ENCODE measurements at places on chromosomes 16 and 17.

GRCh38 chr16:1706386-1707192, 594 bp downstream of the MAPK8IP3 start:
- DNase-seq = no peak

DNA sequence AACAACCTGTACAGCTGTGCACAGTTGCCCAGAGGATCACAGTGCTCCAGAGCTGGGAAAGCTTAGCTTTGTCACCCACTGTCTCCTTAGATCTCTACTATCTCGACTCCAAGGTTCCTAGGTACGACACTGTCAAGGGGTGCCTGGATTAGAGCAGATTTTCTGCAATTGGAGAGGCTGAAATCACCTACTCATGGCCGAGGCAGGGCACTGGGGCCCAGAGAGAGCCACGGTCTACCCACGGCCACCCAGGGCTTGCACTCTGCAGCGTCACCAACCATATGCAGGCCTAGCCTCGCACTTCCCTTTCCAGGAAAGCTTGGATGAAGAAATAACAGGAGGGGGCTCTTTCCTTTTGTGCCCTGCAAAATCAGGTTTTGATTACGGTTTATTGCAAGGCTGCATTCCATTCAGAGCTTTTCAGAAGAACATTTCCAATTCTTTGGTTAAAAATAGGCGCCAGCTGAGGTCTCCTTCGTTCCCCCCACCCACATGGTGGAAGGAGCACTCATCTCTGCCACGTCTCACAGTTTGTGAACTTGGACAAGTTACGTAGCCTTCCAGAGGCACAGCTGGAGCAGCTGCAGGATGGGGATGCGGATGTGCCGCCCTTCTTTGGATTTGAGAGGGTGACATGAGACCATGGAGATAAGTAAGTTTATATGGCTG, 80.0 kb downstream of the IRX5 start:
- DNase-seq = no peak

DNA sequence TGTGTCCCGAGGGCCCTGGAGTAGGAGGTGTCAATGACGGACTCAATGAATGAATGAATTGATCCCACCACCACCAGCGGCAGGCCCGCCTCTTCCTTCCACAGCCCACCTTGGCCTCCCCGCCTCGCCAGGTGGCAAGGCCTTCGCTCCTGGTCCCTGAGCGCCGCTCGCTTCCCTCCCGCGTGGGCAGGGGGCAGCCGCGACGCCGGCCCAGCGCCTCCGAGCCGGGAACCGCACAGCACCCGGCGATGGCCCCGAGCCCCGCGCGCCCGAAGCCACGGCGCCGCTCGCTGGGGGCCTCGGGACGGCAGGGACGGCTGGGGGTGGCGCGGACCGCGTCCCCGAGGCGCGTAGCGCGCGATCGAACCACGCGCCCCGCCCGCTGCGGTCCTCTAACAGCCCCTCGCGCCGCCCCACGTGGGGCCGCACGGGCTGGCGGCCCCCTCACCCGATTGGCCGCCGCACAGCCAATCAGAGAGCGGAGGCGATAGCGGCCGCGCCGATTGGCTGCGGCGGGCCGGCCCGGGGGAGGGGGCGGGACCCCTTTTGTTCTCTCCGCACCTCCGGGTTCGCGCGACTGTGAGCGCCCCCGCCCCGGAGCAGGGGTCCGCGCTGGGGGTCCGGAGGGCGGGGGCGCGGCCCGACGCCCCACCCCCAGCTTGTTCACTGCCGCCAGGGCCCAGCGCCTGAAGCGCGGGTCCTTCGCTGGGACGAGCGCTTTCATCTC, 31.4 kb downstream of the ACTG1 start:
- DNase-seq = peak; percentile 87

DNA sequence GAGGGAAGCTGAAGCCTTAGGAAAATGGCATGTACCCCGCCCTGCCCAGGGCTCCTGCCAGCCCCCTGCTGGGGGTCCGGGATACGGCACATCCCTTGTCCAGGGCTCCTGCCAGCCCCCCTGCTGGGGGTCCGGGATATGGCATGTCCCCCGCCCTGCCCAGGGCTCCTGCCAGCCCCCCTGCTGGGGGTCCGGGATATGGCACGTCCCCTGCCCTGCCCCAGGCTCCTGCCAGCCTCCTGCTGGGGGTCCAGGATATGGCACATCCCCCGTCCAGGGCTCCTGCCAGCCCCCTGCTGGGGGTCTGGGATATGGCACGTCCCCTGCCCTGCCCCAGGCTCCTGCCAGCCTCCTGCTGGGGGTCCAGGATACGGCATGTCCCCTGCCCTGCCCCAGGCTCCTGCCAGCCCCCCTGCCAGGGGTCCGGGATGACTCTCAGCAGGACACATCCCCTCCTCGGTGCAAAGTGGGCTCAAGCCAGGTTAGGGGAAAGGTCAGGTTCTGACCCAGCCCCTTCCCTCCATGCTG, 43.2 kb downstream of the RPH3AL start:
- no peak for DNase-seq

DNA sequence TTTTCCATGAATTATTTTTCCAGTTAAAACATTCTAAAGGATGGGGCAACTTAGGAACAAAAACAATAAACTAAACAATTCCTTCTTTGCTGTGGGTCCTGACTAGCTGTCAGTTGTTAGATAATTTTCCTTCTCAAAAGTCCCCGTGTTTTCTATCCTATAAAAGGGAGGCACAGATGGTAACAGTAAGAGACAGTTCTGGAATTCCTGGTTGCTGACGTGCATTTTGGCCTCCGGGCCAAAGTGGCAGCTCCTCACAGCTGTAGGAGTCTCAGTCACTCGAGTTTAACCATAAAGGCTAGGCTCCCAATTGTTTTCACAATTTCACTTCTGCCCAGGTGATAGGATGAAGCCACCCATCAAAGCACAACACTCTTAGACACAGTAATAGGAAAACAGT, 77.0 kb upstream of the ZNF423 start:
- DNase-seq = no peak

DNA sequence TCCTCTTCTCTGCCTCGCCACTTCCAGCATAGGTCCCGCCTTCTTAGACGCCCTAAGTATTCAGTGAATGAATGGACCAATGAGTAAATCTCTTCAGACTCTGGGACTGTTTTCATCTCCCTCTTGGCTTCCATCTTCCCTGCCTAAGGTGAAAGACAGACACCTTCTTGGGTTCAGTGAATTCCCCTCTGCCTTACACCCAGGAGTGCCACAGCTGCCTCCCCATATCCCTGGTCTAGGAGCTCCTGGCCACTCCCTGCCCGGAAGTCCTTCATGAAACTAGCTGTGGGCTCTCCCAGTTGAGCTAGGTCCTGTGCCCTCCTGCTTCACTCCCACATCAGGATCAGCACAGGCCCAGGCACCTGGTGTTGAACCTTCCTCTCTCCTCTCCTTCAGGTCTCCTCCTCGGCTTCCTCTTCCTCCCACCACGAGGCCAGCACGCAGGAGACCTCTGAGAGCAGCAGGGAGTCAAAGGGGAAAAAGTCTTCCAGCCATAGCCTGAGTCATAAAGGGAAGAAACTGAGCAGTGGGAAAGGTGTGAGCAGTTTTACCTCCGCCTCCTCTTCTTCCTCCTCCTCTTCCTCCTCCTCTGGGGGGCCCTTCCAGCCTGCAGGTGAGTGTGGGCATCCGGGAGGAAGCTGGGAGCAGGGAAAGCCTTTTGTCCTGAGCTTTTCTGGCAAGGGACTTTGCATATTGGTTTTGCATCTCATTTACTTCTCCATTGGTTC, 10.3 kb downstream of the MLLT6 start:
- DNase-seq = no peak

DNA sequence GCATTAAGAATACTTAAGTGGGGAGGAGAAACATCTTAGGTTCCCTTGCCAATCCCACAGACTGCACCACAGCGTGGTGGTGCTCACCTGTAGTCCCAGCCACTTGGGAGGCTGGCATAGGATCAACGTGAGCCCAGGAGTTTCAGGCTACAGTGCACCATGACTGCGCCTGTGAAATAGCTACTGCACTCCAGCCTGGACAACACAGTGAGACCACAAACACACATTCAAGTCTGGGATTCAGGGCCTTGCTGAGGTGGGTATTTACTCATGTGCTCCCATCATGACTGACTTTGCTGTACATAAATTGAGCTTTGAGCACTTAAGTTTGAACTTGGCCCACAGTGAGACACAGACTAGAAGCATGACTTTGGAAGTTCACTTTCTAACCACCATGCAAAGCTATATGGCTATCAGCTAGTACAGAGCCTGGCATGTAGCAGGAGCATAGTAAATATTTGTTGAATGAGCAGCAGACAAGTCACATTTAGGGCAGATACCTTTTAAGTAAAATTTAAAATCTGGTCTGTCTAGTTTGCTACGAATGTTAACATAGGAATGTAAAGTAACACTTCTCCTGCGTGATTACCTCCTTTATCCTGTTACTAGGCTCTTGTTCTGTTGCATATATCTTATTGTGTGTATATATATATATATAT, 33.5 kb downstream of the CEP95 start:
- no peak for DNase-seq

DNA sequence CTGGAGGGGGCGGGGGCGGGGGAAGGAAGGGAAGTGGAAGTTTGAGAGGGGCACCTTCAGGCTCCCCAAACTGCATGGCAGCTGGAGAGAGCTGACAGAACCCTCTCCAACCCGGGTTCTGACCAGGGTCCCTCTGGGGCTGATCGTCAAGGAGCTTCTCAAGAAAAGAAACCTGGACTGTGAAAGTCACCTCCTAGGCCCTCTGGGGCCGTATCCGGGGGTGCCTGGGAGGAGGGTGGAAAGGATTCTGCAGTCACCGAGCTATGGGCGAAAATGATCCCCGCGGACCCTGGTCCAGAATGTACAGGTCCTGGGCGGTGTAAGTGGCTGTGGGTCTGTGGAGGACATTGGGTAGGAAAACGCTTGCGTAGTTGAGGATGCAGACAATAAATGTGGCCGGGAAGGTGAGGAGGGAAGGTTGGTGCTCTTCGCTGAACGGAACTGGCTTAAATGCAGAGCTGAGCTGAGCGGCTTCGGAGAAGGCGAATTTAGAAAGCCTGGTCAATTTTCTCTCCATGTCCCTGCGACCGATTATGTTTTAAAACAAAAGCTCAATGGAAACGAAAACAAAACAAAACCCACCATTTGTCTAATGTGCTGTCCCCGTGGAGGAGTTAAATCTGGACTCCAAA, 3.6 kb upstream of the LHX1 start:
- DNase-seq = no peak

DNA sequence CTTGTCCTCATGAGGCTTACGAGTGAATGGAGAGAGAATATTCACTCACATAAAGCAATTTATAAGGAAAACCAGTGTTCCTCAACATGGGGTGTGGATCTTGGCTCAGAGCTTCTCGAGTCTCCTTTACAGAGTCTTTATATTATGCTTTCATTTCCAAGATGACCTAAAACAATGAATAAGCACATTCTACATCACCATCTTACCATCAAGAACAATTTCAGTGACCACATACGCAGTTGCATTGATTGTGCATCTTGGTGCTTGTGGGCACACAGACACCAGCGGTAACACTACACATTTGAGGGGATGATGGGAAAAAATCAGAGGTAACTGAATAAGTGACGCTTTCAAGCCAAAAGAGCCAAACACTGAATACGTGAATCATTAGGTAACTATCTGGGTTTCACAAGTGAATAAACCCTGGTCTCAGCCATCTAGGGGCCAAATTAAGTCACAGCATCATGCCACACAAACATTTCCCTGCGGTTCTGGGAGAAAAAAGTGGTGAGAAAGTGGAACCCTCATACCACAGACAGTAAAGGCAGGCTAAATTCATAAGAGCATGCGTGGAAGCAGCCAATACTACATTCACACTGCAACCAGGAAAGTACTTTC, 9.4 kb downstream of the CWC25 start:
- DNase-seq = no peak

GRCh38 chr16:73298562-73298961, 250.6 kb upstream of the ZFHX3 start:
- DNase-seq = no peak

DNA sequence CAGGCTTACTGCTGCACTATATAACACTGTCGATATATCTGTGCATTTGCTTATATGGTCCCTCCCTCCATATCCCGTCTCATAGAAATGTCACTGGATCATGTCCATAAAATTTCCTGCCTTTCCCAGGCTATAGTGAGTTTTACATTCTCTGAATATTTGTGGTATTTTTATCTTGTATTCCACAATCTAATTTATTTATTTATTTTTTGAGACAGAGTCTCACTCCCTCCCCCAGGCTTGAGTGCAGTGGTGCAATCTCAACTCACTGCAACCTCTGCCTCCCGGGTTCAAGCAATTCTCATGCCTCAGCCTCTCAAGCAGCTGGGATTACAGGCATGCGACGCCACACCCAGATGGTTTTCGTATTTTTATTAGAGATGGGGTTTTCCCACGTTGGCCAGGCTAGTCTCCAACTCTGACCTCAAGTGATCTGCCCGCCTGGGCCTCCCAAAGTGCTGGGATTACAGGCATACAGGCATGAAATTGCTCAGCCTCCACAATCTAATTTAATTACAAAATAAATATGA, 12.9 kb downstream of the TRIM37 start:
- no peak for DNase-seq

DNA sequence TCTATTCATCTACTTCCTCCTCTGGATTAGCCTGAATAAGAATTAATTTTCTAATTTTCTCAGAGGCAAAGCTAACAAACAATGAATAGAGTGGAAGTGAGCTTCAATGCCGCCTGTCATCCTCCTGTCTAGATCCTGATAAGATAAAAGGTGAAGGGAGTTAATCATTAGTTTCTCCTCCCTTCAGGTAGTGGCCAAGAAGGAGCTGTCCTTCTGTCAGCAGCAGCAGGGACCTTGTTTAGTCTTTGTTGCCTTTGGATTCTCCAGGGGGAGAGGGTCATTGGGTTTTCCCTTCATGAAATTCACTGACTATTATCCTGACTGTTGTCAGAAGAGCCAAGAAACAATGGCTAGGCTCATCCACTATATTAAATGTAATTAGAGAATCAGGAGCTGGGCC, 420.2 kb upstream of the GOT2 start:
- no peak for DNase-seq

- no peak for DNase-seq
These were observed 75.7 kb upstream of the LHX1 start for GRCh38 chr17:36861531-36861930.

Measured in NCI-H1092 treated with DMSO at 0.1 percent for 48 hours (cell line).